ENCODE measurements at places on chromosomes 13 and 19.

DNA sequence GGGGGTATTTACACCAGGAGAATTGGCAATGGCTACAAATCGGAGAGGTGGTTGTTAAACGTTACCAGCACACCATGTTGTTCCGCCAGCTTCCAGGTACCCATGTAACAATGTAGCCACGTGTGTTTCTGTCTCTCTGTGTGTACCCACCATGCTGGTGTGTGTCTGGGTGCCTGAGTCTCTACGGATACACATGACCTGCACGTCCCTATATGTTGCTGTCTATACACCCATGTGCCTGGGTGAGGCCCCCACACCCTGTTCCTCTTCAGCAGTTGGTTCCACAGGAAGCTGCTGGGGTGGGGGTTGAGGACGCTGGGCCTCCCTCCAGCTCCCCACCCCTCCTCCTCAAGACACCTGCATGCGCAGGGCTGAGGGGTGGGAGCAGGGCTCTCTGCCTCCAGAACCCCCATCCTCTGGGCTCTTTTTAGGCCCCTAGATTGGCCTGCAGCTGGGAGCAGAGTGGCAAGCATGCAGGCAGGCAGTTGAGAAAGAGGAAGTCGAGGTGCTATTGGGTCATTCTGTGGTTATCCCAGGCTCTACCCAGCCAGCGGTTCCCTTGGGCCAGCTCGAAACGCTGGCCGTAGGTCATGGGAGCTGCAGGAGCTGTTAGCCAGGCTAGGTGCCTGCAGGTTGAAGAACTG lies at the start of gene ARHGEF18:
Gene ARHGEF18, plus strand, starts transcription at position 351 of the 644 bp plus-strand sequence. CDS start 13,954 bp downstream, outside the sequence.
- no peak for DNase-seq

GRCh38 chr13:51283371-51283770 lies 56.1 kb upstream of the SERPINE3 start:
- DNase-seq, result no peak

GRCh38 chr13:76803831-76804230 lies 82.4 kb downstream of the KCTD12 start:
- no peak for DNase-seq

GRCh38 chr13:92143766-92144165 lies 745.3 kb downstream of the GPC5 start:
- no peak for DNase-seq

DNA sequence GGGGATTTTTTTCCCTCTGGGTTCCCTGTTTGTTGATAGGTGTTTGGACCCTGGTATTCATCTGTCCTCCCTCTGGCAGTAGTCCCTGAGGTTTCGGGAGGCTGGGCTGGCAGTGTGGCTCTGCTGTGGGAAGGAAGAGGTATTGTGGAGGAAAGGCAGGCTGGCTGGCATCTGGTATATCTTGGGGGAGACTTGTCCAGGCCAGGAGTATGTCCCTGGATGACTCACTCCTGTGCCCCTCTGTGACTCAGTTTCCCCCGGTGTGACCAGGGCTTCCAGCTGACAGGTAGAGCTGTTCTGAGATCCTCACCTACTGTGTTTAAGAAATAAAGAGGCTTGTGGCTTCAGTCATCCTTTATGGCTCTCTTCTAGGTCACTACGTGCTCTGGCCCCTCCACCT lies 14.2 kb upstream of the ZNF492 start:
- no peak for DNase-seq

GRCh38 chr13:106867249-106867648 lies 299.3 kb upstream of the ARGLU1 start:
- DNase-seq, result no peak

Measured in DMS79 treated with DMSO at 0.1 percent for 48 hours (cell line).